ENCODE measurements at places on chromosomes 16 and 17. TPM values are rescaled to one million over a fixed set of nuclear protein-coding genes. Genes with fewer than 3 reads are reported as not detected.

Gene CA4
- 0.98 TPM for total RNA-seq

Gene COPRS
- 13.7 TPM for total RNA-seq

Gene KRTAP9-2
- not detected for total RNA-seq

Gene CIBAR2
- total RNA-seq, result not detected

Gene PRR29
- not detected for total RNA-seq

Gene MPO
- not detected for total RNA-seq

Gene NAA38
- 49.7 TPM for total RNA-seq

Gene RAB11FIP4
- total RNA-seq, result 103 TPM

Gene TTYH2
- total RNA-seq, result 121 TPM

Gene ST6GALNAC1
- total RNA-seq, result not detected

Gene ITGAL
- total RNA-seq, result not detected

Gene NPIPA5
- total RNA-seq, result 1.2 TPM

Gene PYDC1
- not detected for total RNA-seq

Gene CCL3
- total RNA-seq, result not detected

Gene HOXB1
- total RNA-seq, result not detected

Gene SOX15
- total RNA-seq, result 1.7 TPM

Gene SPNS2
- 73.0 TPM for total RNA-seq

Gene HCRT
- total RNA-seq, result not detected

Gene TMC8
- not detected for total RNA-seq

All from glutamatergic neuron (in vitro differentiated cells).